Fibroblast of skin of back (primary cell): ENCODE measurements at places on chromosomes 6 and 20.

DNA sequence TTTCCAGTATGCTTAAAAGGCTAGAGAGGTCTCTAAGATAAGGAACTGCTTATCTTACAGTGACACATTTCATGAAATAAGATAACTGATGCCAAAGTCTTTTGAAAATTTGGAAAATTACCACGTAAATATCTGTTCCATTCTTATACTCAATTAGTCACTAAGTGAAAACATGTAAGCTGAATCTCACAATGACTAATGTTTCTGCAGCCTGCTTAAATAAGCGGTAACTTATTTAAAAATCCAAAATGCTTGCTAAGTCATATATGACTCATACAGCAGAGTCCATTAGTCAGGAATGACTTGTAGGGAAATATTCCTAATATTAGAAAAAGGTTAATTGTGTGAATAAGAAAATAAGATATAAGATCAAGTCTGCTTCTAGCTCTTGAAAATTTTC, 27.8 kb upstream of the LGSN start:
- peak; percentile 90 for DNase-seq

DNA sequence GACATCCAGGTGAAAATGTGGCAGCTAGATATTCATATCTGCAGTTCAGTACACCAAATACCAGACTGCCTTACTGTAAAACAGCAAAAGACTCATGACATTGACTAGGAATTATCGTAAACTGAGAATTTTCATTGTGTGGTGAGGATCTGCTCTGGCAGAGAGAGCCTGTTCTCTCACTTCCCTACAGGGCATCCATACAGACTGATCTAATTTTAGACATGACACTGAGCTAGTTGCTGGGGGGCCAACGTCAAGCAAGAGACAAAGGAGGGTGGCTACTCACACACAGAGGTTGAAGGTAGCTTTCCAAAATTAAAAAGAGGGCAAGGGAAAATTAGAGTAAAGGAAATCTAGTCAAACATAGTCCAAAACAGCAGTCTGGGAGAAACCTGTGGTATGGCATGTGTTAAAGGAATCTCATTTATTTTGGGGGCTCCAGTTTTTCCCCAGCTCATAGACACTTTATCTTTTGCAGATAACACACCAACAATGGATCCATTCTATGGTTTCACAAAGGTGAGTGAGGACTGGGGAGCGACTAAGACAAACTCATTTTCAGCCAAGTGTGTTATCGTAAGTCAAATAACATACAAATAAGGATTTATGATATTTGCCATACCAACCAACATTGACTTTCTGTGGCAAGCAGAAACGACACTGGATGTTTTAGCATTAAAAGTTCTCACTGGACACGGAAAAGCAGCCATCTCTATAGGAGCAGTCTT, 36.6 kb upstream of the NHSL1 start:
- no peak for DNase-seq

- peak; percentile 53 for DNase-seq
These were observed 520.7 kb downstream of the QKI start for GRCh38 chr6:163935158-163935762.

DNA sequence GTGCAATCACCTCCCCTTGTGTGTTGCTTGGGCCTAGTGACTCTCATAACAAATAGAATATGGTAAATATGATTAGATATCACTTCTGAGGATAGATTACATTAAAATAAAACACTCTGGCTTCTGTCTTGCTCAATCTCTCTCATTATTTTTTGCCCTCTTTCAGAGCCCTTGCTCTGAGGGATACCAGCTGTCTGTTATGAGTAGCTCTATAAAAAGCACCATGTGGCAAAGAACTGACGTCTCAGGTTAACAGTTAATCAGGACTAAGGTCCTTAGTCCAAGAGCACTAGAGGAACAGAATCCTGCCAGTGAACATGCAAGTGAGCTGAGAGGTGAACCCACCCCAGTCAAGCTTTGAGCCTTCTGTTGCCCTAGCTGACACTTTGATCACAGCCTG, 402.2 kb upstream of the HTR1E start:
- no peak for DNase-seq

- no peak for DNase-seq
These were observed 14.7 kb upstream of the KCNG1 start for GRCh38 chr20:51037532-51038115.

GRCh38 chr20:3559637-3560036, 88.8 kb downstream of the ATRN start:
- DNase-seq, result no peak

- peak; percentile 56 for DNase-seq
These were observed 27.9 kb downstream of the SDCBP2 start for GRCh38 chr20:1301031-1301529.

DNA sequence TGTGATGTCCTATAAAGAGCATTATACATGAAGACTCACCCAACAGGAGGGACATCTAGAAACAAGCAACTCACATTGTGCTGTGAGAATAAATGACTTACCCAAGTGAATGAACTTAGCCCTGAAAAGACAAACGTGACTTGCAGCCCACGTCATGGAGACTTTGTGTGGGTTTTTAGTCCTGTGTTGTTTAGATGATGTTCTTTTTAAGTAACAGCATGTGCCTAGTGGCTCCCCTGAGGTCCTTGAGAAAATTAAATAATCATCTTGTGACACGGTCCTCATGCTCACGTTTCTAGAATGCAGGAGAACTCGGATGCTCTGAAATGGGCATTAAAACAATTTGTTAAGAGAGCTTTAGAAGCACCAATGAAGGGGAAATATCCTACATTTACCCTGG, 165.1 kb downstream of the SASH1 start:
- DNase-seq, result no peak

- no peak for DNase-seq
These were observed 25.7 kb downstream of the KCNK5 start for GRCh38 chr6:39203436-39204159.

GRCh38 chr6:144909753-144910285, 624.7 kb downstream of the UTRN start:
- DNase-seq, result peak; percentile 53

- no peak for DNase-seq
These were observed 499.8 kb upstream of the PTCHD4 start for GRCh38 chr6:48610846-48611245.

DNA sequence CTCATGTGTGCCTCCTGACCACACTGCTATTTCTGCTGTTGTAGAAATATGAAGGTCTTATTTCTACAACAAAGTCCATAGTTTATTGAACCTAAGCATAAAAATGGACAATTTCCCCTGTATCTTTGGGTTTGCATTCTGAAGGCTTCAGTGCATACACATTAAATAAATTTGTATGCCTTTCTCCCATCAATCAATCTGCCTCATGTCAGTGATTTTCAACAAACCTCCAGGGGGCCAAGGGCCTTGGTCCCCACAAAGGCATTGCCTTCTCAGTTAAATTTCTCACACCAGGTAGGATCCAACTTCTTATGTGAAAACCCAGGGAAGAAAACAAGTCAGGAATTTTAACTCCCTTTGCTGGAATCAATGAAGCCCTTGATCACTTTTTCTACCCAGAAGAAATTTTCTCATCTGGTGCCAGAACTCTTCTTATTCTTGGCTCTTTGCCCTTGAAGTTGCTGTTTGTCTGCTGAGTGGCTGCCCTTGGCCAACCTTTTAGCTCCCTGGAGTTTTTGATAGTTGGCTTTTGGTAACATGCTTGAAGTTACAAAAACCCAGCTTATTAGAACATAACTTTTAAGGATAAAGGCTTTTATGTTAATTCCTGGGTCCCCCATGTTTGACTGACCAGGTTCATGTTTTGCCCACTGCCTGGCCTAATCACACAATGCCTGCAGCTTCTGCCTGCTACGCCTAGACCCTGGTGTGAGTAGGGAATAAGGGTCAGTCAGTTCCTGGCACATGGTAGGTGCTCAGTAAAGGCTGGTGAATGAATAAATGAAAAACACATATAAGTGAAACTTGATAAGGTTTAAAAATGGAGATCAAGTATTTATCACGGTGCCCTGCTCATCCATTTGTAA, 37.0 kb downstream of the SHLD1 start:
- DNase-seq, result peak; percentile 41

DNA sequence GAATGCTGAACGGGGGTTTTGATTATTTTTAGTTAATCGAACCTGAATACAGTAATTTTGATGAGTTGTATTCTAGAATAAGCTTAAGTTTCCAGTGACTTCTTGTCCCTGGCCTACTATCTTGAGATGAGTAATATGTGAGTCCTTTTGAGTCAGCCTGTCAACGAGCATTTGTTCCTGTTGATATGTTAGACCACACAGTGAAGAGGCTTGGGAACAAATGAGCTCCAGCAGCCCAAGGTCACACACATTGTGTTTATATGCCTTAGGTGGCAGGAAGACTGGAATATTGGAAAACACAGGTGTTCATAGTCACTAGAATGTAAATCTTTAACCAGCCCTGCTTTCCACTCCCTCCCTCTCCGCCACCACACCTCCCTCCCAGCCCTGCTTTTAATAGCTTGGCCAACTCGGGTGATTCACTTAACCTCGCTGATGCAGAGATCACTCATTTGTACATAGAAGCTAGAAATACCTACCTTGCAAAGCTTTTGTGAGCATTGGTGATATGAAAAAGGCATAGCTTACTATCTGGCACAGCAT, 9.1 kb downstream of the SMPDL3A start:
- DNase-seq, result peak; percentile 54

DNA sequence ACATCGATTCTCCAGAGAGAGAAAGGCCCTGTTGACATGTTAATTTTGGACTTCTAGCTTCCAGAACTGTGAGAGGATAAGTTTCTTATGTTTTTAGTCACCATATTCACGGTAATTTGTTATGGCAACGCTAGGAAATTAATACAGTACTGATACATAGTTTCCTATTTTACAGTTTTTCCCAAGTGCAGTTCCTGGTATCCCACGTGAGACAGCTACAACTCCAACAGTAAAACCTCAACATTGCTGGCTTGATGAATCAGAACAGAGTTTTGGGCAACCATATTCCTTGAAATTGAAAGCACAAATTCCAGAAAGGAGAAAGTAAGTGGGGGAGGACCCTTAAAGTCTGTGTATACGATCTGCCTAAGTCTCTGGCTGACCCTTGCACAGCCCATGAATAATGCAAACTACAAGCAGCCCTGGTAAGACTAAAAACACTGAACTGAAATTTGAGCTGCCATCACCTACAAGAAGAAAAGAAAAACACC, 505.1 kb upstream of the NRSN1 start:
- peak; percentile 28 for DNase-seq

DNA sequence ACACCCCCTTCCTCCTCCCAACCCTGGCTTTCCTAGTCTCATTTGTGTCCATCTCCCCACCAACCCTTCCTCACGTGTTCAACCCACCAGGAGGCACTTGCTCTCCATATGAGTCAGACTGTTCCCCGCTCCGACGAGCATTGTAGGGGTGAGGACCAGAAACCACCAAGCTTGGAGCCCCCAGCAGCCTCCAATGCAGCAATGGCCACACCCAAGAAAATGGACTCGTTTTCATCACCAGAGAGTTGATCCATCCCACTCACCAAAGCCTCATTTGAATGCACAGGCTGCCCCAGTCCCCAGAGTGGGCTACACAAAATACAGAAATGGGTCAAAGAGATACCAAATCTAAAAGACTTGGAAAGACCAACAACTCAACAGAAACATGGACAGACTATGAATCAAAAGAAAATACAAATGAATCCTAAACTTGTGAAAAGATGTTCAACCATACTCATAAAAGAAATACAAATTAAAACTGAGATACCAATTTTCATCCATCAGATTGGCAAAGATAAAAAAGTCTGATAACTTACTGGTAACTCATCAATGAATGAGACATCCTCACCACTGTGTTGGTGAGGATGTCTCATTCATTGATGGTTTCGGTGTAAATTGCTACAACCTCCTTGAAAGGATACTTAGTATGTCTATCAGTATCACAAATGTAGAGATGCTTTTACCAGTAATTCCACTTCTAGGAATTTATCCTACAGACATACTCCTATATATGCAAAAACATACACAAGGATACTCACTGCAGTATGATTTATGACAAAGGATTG, 68.1 kb downstream of the TRERF1 start:
- no peak for DNase-seq

- peak; percentile 4 for DNase-seq
These were observed 5.6 kb downstream of the PCMTD2 start for GRCh38 chr20:64261138-64261537.

GRCh38 chr6:50141100-50141499, 91.4 kb upstream of the DEFB112 start:
- no peak for DNase-seq

- DNase-seq, result no peak
These were observed 24.8 kb upstream of the DACT2 start for GRCh38 chr6:168344338-168344737.

DNA sequence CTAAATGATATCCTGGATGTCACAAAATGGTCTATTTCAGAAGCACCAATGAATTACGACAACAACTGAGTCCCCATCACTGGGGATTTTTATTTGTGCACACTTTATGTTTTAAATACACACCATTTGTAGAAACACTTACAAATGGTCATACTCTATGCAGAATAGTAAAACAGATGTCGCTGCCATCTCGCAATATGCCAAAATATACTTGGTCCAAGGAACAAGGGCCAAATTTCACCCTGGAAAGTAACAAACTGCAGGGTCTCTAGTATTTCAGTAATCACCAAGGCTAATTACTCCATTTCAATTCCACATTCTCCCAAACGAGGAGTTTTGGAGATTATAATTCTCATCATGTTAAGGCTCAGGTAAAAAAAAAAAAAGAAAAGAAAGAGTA, 215.2 kb downstream of the LMBRD1 start:
- no peak for DNase-seq

GRCh38 chr20:62156592-62157386, 13.2 kb downstream of the SS18L1 start:
- DNase-seq, result peak; percentile 57
